ENCODE measurements at places on chromosomes 2 and 18.
A peak's percentile ranks its signal among the peaks of the same experiment; 100 is the strongest.

DNA sequence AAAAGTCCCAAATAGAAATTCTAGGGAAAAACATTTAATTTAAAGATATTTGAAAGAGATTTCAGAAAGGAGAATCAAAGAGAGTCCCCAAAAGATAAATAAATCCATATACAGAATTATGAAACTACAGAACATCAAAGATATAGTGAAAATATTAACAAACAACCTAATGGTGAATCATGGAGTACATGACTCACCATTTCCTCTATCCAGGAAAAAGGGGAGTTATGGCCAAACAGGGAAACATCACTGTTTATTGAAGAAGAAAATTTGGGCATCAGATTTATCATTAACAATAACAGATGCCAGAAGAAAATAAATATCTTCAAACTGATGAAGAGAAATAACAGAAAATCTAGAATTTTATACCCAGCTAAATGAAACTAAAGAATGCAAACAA is 448.3 kb downstream of the CDH2 start:
- no peak for DNase-seq

GRCh38 chr18:25921677-25922421 is 168.6 kb downstream of the SS18 start:
- DNase-seq: peak; percentile 11

- no peak for DNase-seq
Observed at GRCh38 chr2:166942377-166942776, 54.1 kb downstream of the XIRP2 start.

DNA sequence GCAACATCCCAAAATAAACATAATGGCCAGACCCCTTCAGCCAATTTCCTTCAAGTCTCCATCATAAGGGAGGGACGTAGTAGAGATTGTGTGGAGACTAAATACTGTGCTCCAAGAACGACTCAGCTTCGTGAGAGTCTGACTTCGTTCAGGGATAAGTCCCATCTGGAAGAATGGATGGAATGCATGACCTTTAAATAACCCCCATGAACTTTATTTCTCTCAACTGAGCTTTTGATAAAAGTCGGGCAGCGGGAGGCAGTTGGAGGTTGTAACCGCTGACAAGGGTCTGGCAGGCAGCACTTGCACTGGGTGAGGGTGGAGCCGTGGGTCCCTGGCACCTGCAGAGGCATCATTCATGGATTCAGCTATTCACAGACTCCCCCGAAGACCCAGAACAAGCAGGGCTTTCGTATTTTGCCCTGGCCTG is 115.9 kb downstream of the ZFP36L2 start:
- DNase-seq: no peak

DNA sequence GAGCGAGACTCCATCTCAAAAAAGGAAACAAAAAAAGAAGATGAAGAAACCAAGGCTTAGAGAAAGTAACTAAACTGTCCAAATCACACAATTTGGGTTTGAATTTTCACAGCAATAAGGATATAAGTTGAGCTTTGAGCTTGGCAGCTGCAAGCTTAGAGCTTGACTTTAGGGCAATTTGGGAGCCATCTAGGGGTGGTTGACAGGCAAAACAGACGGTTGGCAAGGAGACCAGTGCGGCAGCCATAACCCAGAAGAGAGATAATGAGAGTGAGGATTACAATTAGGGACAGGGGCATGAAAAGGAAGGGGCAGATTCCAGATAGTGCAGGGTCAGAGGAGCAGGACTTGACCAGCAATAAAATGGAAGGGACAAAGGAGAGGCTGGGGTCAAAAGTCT is 382.2 kb upstream of the HNRNPA3 start:
- no peak for DNase-seq

GRCh38 chr2:26875065-26875634 is 27.2 kb downstream of the DPYSL5 start:
- peak; percentile 72 for DNase-seq

DNA sequence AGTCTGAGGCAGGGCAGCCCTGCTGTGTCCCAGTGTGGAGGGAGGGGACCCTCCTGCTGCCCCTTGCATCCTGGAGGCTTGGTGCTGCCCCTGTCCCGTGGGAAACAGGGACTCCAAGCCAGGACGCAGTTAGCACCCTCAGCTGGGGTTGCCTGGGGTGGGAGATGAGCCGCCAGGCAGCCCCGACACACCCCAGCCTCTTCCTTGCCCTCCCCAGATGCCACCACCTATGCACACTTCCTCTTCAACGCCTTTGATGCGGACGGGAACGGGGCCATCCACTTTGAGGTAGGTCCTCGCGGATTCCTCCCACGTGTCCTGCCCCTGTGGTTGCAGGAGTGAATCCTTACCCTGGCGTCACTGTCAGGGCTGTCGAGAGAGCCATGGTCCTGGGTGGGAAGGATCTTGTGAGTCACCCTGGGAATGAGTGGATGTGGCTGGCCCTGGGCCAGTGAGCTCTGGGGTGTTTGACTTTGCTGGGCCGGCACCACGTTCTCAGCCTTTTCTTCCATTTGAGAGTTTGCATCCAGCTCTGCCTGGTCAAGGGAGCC is 27.5 kb upstream of the FAHD2A start:
- DNase-seq: no peak

DNA sequence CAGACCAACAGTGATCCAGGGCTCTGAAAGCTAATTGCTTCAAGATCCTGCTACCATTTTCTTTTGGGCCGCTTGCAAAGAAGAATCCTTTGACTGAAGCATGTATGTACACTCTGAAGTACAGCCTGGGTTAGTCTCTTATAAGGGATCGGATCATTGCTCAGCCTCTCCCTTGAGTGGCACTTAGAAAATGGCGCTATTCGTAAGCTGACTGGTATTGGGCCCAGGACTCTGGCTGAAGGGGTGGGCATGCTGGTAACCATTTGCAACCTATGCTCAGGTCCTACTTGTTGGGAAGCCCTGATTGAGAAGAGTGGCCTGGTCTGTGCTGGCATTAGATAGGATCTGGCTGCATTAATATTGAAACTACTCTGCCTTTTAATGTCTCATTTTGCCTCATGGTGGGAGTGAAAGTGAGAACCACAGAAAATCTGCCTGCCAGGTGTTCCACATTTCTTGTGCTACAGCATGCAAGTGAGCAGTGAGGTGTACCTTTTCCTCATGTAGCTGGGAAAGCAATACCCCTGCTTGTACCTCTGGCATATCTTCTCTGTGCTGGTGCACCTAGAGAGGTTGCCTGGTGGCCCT is 661 bp upstream of the MGAT5 start:
- no peak for DNase-seq

DNA sequence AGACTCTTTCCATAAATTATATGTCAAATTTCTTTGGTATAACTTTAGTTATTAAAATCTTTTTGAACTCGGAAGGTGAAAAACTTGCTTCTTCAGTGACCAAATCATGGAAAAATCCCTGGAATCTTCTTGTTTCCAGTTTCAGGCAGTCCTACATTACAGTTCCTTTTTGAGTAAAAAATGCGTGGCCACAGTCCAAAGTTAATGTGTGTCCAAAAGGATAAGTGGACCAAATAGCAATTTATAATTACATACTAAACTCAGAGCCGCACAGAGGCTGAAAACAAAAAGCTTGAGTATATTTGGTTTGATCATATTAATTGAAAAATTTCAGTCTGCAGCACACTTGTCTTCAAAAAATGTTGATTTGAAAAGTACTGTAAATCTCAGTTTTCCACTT is 28.4 kb upstream of the DYNC2LI1 start:
- DNase-seq: no peak

GRCh38 chr2:1892529-1893250 is 148.4 kb upstream of the PXDN start:
- no peak for DNase-seq

DNA sequence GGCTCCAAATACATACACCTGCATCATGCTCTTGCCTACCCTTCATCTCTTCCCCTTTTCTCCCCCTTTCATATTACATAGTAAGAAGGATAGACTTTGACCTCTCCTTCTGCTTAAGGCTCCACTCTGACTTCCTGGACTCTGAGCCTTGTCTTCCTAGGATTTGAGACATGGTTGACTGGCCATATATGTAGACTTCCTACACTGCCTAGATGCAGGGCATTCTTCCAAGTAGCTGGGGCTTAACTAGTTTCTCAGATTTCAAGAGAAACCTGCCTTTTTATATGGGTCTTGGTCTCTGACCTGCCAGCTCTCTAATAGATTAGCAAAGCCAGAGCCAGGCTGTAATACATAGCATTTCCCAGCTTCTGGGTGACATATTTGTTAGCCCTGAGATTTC is 35.4 kb upstream of the CYP26B1 start:
- DNase-seq: no peak

DNA sequence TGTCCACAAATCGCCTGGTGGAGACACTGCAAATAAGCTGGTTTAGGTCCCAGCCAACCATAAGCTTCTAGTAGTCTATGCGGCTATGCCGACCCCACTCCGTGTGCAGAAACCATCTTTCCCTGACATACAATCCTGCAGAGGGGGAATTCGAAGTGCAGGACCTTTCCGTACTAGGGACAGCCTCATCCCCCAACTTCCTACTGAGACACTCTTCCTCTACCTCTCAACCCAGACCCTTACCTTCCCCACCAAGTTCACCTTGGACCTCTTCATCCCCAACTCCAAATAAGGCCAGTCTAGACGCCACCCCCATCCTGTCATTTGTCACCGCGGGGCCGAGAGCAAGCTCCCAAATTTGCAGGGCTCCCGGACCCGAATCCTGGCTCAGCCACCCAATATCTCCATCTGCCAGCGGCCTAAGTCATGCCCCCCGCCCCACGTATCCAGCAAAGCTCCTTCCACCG is 496 bp downstream of the SUCLG1 start:
- DNase-seq: peak; percentile 6

GRCh38 chr2:239247401-239248245 is 153.2 kb downstream of the HDAC4 start:
- DNase-seq: no peak

DNA sequence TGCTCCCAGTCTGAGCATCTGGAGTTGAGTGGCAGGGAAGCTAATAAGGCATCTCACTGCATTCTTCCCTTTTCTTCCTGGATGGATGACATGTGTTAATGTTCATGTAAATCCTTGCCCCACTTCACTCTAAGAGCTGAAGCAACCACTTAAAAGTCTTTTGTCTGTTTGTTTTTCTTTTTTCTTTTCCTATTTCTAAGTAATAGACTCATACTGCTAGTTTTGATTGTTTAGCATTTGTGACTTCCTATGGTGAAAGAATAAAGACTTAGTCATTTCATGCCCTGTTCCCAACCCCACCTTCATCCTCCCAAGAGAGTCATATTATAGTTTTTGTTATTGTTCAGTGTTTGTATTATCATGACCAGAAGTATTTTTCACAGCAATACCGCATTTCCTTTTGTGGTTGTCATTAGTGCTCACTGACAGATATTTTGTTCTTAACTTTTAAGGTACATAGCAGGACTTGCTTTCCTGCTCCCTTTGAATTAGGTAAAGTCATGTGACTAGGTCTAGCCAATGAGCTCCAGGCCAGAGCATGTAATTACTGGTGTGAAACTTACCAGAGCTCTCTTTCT is 18.1 kb upstream of the SPP2 start:
- no peak for DNase-seq

- no peak for DNase-seq
Observed at GRCh38 chr2:228016402-228016801, 145.0 kb downstream of the DAW1 start.

DNA sequence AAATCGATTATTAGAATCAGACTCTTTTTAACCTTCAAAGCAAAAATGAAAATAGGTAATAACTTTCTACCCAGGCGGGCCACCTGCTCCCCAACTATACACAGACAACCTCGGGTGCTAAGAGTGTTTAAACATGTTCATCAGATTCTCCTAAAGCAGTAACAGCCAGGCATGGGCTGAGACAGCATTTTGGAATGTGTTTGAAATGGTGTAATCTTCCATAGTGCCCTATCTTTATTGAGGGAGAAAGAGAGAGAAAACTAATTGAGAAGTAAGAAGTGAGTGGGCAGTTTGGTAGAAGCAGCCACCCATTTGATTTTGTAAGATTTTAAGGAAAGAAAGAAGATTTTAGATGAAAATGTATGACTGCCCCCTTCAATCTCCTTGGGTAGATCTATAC is 196.1 kb upstream of the CTAGE1 start:
- no peak for DNase-seq

GRCh38 chr2:114405247-114406116 is 37.0 kb upstream of the DPP10 start:
- no peak for DNase-seq

GRCh38 chr18:4831791-4832375 is 365.2 kb downstream of the AKAIN1 start:
- no peak for DNase-seq

DNA sequence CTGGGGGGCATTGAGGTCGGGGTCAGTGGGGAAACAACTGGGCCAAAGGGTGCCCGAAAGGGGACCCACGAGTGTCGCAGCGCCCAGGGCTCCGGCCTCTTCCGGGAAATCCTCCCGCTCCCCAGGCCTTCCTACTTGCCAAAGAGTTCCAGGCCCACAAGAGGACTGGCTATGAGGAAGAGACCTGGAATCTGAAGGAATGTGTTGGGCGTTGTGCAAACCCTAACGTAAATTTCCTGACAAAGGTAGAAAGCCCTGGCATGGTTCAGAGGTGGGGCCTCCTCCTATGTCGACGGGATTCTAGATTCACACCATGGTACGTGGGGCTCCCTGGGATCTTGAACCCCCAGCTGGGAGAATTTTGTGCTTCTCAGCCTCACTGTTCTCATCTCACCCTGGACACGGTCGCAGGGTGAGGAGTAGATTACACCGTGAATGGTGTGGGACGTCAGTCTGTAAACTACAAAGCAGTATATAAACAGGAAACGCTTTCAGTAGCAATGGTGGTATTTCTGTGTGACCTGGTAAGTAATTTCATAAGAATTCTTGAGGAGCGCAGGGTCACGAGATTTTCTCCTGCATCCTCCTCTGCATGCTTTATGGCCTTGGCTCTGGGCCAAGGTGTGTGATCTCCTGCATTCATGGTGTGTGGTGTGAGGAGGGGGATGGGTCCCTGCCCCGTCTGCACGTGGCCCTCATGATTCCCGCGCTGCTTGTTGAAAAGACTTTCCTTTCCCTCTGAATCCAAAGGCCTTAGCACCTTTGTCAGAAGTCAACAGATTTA is 868 bp downstream of the HSBP1L1 start:
- peak; percentile 29 for DNase-seq

- no peak for DNase-seq
Observed at GRCh38 chr2:56648802-56649201, 465.0 kb downstream of the CCDC85A start.

GRCh38 chr18:79403723-79404566 is 8.2 kb downstream of the NFATC1 start:
- DNase-seq: no peak

DNA sequence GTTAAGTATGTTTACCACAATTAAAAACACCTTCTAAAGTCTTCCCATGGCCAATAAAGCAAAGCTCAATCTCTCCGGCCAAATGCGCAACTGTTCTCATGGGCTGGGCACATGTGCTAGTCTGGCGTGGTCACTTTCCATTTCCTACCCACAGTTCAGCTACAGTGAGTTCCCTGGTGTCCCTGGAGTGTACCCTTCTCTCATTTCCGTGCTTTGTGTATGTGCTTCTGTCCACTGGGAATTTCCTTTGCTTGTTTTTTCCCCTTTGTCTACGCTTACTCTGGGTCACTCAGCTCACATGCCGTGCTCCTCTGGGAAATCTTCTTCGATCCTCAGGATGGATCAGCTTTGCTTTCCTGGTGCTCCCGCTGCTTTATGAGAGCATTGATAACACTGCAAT is 69.6 kb upstream of the GYPC start:
- DNase-seq: no peak
